ENCODE measurements at places on chromosomes 12 and 14.

GRCh38 chr14:73723797-73724661 lies 9.8 kb upstream of the PNMA1 start:
- DNase-seq, result no peak

DNA sequence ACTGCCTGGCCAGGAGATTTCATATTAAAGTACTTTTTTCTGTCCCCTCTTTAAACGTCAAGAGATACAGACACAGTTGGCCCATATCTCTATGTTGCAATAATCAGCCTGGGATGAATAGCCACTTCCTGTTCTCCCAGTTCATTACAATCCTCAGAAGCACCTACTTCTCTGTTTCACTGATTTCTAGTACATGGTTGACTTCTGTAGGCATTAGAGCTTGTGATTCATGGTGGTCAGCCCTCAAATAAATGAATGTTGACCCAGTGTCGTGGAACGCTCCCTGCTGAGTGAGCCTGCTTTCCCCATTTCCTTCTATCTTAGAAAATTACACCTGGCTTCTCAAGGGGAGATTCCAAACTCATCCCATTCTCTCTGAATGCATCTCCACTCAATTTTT lies 416.7 kb downstream of the PDZRN4 start:
- DNase-seq, result peak; percentile 7

- no peak for DNase-seq
Measured at GRCh38 chr14:69489495-69489894, 5.0 kb downstream of the PLEKHD1 start.

DNA sequence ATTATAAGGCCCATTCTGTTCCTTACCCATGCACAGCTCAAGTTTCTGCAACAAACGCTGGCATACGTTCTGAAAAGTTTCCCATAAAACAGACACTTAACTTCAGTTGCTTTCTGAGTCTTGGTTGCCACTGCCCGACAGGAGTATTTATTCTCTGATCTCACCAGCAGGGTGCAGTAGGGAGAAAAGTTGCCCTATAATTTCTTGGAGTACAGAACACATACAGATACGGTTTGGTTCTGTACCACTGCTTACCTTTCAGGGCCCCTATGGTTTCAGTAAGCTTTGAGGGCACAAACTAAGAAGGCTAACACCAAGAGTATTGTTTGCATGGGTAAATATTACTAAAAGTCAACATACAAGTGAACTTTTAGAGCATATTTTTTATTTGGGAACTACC lies 77.9 kb downstream of the SPATA7 start:
- peak; percentile 5 for DNase-seq

DNA sequence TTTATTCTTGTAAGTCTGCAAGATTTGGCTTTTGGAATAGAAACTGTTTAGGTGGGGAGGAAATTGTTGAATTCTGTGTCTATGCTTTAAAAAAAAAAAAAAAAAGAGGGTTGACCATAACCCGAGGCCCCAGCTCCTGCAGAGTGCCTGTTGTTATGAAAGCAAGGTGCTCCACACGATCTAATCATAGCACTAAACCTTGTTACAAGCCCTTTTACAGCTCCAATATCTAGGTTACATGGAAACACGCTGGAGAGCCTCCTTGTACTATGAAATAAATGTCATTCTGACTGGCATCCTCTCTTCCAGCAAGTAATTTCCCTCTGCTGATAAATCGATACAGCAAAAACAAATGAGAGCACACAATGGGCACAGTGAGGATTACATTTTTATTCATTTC lies 303.1 kb upstream of the SOX5 start:
- no peak for DNase-seq

DNA sequence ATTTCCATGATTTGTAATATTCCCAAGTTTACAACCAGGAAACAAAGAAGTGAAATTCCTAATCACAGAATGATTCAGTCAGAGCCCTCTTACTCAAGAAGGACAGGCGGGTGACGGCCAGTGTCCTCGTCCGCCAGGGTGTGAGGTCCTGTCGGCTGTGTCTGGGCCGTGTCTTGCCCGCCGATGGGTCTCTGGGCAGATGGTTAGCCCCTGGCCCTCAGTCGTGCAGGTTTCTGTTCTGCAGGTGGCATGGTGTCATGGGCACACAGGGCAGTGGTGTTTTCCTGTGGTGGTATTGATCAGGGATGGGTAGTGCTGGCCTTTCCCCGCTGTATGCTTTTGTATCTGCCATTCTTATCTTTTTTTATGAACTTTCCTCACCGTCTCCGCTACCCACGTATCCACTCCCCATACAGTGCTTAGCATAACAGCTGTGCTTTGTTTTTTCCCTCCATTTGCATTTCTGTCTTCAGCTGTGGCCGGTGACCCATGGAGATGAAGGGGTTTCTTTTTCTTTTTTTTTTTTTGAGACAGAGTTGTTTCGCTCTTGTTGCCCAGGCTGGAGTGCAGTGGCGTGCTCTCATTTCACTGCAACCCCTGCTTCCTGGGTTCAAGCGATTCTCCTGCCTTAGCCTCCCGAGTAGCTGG lies 100.7 kb downstream of the TSPAN9 start:
- no peak for DNase-seq

- DNase-seq, result no peak
Measured at GRCh38 chr12:126668961-126669360, 1598.0 kb upstream of the TMEM132C start.

- no peak for DNase-seq
Measured at GRCh38 chr12:5307065-5307464, 124.8 kb upstream of the NTF3 start.

- DNase-seq, result no peak
Measured at GRCh38 chr12:18658829-18659228, 79.0 kb downstream of the PLCZ1 start.

- no peak for DNase-seq
Measured at GRCh38 chr12:131803961-131804521, 24.2 kb upstream of the MMP17 start.

DNA sequence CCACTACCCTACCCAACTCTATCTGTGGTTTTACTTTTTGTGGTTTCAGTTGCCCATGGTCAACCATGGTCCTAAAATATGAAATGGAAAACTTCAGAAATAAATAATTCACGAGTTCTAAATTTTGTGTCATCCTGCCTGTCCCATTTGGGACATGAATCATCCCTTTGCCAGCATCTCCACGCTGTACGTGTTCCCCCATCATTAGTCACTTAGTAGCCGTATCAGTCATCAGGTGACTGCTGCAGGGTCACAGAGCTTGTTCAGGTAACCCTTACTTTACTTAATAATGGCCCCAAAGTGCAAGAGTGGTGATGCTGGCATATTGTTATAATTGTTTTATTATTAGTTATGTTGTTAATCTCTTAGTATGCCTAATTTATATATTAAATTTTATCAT lies 209.9 kb downstream of the ITPR2 start:
- no peak for DNase-seq

DNA sequence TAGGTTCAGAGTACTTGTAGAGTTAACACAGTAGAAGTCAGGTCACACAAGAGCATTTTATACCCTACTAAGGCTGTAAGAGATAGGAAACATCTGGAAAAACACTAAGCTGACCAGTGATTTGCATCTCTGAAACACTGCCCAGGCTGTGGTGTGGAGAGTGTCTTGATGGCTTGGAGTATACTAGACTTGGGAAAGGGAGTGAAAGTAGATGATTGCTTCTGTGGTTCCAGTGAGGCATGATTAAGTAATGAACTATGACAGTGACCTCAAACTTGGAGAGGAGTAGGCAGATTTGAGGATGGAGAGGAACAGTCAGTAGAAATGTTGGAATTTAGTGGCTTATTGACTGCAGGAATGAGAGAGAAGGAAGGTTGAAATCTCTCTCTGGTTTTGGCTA lies 201.2 kb downstream of the FLRT2 start:
- no peak for DNase-seq

DNA sequence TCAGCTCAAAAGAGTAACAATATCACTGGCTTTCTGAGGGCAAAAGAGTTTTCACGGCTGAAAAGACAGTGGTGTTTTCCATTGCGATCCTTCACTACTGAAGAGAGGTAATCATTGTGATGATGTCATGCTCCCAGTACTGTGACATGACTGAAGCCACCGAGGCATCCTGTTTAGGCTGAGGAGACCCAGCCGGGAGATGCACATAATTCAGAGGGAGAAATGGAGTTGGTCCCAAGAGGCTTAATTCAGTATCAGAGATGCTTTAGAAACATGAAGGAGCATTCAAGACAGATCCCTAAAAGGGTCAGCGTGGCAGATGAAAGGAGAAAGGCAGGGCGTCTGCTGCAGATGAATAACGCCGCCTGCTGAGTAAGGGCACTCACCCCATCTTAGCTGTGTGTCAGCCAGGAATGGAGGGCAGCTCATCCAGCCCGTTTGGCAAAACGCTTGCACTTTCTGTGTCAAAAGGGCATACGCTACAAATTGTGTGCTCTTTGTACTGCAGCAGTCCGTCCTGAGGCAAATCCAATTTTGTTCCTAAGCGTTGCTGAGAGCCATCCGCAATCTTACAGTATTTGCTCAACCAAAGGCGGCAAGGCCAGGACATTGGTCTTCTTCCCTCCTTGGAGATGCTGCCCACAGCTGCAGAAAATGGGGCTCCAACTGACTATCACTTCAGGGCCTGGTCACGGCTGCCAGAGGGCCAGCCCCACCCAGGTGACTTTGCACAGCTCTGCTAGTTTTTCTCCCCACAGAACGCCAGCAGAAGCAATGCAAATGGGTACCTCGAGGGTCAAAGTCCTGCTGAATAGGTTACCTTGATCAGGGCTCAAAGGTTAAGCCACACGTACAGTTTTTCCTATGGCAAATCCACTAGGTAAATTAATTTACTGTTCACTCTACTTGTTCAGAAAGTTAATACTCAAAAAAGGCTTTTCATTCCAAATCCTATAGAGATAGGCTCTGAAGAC lies 23.5 kb downstream of the CCDC92 start:
- no peak for DNase-seq

DNA sequence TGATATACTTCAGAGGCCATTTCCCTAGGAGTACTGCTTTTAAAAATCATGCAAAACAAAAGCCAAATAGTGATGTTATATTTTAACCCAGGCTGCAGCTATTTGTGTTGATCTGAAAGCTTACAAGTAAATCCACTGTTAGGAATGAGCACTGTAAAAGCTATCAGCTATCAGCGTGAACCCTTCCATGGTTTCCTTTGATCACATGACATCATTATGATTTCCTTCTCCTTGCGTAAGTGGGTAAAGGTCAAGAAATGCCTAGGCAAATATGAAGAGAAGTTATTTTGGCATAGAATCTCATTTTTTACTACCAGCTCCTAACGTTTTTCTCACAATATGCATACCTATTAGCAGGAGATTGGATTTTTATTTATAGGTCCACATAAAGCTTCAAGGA lies 48.6 kb upstream of the CATSPERB start:
- DNase-seq, result no peak

DNA sequence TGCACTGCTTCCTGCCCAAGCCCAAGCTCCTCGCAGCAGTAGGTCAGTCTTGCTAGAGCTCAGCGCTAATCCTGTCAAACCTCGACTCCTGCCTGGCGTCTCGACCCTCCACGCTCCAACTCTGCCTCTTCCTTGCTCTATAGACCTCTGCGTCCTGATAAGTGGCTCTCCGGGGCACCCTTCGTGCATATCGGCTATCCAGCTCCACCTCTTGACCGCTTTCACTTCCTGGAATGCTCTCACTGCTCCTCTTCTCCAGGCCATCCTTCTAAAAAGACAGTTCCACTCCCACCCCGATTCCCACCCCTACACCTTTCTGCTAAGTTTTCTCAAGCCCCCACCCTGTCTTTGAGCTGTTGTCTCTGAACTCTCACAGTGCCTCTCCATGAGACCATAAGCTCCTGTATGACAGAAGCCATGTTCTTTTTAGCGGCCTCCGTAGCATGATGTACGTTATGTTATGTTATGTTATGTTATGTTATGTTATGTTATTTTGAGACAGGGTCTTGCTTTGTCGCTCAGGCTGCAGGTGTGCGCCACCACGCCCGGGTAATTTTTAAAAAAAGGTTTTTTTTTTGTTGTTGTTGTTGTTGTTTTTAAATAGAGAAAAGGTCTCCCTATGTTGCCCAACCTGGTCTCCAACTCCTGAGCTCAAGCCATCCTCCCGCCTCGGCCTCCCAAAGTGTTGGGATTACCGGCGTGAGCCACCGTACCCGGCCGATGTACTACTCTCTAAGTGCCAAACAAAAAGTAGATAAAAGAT lies 601 bp downstream of the COX14 start:
- peak; percentile 53 for DNase-seq

- DNase-seq, result no peak
Measured at GRCh38 chr12:44960856-44961255, 84.7 kb upstream of the NELL2 start.

- no peak for DNase-seq
Measured at GRCh38 chr14:31270196-31270772, 62.7 kb upstream of the HECTD1 start.

GRCh38 chr12:24414480-24414879 lies 465.0 kb upstream of the SOX5 start:
- no peak for DNase-seq

- DNase-seq, result no peak
Measured at GRCh38 chr12:120366845-120367232, 2.1 kb downstream of the MSI1 start.

DNA sequence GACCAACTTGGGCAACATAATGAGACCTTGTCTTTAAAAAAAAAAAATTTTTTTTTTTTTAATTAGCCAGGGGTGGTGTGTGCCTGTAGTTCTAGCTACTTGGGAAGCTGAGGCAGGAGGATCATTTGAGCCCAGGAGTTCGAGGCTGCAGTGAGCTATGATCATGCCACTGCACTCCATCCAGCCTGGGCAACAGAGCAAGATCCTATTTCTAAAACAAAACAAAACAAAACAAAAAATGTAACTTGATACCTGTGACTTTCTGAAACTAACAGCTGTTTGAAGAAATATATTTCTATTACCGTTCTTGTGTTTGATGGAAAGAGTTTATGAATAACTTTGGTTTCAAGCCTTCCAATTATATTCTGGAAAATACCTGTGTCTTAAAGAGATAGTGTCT lies 1.7 kb upstream of the ACACB start:
- DNase-seq, result no peak

DNA sequence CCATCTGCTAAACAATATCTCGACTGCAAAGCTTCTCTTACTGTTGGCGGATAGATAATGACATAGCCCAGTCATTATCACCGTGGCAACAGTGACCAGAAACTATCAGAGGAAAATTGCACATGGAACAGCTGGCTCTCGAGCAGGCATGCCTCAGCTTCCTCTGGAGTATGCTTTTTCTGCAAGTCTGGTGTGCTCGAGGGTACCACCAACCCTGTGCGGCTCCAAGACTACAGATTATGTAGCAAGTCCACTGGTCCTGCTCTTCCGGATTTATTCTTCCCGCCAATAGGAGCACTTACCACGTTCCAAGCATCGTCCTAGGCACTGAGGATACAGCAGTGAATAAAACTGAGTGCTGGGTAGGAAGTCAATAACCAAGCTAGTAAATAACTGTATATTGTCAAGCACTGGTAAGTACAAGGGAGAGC lies 1.4 kb upstream of the GLRX5 start:
- no peak for DNase-seq

- DNase-seq, result no peak
Measured at GRCh38 chr12:101637936-101638335, 43.2 kb downstream of the MYBPC1 start.

GRCh38 chr14:86766469-86766868 lies 1226.5 kb downstream of the GALC start:
- no peak for DNase-seq

DNA sequence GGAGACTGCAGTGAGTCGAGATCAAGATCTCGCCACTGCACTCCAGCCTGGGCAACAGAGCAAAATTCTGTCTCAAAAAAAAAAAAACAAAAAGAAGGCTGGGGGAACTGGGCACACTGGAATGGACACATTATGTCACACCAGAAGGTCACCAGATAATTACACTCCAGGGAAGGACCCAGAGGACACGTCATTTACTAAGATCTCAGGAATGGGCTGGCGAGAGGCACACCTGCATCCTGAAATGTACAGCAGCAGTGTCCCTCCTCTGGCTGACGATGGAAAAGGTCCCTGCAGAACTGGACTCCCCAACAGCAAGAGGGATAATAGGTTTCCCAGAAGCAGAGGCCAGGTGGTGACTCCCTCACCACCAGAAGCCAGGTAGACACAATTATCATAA lies 243.5 kb downstream of the BCL11B start:
- no peak for DNase-seq

Measured in NCI-H510A treated with DMSO at 0.1 percent for 48 hours (cell line).